NCI-H526 (cell line): ENCODE measurements at places on chromosomes 5 and 9.

GRCh38 chr9:99555792-99556191 is 265.9 kb upstream of the NR4A3 start:
- DNase-seq: no peak

GRCh38 chr5:58327289-58327688 is 132.6 kb downstream of the PLK2 start:
- no peak for DNase-seq

DNA sequence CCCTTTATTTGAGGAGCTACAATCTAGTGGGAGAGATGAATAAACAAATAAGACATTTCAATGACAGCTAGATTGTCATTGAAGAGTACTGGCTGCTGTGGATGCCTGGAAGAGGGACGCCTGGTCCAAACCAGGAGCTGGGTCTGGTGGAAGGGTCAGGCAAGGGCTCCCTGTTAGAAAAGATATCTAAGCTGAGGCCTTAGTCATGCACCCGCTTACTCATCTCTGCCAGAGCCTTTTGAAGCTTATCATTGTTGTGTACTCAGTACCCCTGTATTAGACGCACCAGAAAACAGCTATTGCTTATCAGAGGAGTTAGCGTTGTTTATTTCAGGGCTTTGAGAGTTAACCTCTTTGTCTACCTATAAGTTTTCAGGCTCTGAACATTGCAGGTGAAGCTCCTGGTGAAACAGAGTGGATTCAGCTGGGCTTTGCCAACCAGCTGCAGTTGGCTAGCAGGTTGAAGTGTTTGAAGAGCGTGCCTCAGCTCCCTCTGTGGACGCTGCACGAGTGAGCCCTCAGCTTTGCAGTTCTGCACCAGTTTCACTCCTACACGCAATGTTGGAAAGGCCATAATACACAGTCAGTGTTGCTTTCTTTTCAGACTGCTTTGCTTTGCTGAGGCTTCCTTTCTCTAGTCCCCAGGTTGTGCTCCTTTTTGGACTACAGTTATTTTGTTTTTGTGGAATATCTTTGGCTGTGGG is 5.6 kb upstream of the GPR151 start:
- DNase-seq: no peak

GRCh38 chr5:100188339-100188738 is 346.8 kb upstream of the FAM174A start:
- DNase-seq: no peak

DNA sequence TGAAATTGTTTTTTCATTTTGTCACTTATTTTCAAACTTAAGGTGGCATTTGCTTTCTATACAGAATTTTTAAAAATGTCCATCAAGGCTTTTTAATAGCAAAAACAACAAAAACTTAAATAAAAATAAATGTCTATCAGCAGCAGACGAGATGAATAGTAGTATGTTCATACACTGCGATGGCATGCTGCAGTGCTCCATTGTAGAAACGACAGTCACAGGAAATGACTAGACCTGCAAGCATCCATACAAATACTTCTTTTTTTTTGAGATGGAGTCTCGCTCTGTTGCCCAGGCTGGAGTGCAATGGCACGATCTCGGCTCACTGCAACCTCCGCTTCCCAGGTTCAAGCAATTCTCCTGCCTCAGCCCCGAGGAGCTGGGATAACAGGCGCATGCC is 41.4 kb downstream of the COL23A1 start:
- DNase-seq: no peak

- no peak for DNase-seq
Measured at GRCh38 chr5:170846416-170846815, 15.4 kb upstream of the RANBP17 start.

DNA sequence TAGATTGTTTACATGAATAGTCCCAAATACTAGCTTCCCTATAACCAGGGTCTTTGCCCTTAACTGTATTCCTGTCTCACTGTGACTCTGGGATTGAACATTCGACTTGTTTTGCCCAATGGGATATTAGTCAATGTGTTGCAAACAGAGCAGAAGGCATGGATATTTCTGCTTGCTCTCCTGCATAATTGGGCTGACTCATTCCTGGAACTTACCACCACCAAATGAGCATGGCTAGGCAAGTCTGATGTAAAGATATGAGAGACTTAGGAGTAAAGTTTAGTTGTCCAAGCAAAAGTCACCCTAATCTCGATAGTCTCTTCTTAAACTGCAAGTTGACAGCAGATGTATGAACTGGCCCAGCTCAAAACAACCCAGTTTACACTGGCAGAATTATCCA is 273.5 kb upstream of the CCNG1 start:
- DNase-seq: no peak

DNA sequence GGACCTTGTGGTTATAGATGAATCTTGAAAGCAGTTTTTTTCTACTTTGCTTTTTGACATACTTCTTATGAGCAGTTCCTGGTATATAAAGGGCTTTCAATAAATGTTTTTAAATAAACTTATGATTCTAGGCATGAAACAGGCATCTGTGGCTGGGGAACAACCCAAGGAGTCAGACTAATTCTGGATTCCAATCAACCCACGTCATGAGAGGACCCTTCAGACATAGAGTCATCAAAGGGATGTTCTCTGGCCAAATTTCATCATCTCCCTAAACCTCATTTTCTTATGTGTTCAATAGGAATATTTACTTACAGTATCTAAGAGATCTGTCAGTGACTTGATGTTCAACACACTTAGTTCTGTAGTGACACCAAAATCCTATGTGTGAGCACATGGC is 243.8 kb upstream of the ZNF462 start:
- DNase-seq: no peak

DNA sequence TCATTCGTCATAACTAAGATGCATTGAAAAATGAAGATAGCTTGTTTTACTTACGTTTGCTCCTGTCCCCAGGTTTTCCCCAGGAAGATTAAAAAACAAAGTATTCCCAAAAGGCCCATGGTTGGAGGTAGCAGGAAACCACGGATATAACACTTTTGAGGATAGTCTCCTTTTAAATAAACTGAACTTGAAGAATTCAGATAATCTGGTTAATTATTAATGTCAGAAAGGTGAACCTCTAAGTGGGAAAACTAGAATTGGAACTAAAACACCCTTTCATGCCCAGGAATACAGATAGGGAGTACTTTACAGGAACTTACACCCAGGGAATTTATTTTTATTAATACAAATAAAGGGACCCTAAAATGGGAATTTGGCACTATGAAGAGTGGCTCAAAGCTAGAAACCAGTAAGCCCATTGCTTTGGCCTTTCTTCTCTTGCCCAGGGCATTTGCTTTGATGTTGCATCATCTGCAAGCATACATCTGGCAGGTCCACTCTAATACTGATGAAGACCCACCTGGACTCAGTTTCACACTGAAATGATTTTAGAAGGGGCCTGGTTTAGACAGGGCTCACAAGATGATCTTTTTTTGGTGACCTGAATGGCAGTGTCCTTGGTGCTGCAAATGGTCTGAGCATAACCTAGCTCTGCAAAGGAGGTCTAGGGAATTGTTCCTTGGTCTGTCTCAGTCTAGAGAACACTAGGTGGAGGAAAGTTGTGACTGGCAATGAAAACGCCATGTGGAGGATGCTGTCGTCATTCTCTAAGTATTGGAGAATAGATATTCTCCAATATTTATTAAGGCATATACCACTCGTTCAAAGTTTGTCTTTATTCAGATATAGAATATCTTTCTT is at the start of gene C5:
C5 (minus strand) TSS at position 148 of the 861 bp plus-strand sequence; CDS start at position 119, 29 bp downstream.
- no peak for DNase-seq

GRCh38 chr5:155983954-155984353 is 343.0 kb upstream of the SGCD start:
- peak; percentile 7 for DNase-seq
